Neural crest cell (in vitro differentiated cells): ENCODE measurements at places on chromosomes 11 and 22. TPM values are rescaled to one million over a fixed set of nuclear protein-coding genes. Genes with fewer than 3 reads are reported as not detected.
A peak's percentile ranks its signal among the peaks of the same experiment; 100 is the strongest.

Gene TSPAN32
- not detected in 2 replicates for total RNA-seq

GRCh38 chr11:122852074-122852795 is 13.9 kb downstream of the CRTAM start:
- DNase-seq: no peak

- peak; percentile 31 for DNase-seq
Measured at GRCh38 chr11:132028380-132029240, 658.2 kb downstream of the NTM start.

GRCh38 chr11:121437018-121437685 is 15.0 kb upstream of the SORL1 start:
- DNase-seq: no peak

DNA sequence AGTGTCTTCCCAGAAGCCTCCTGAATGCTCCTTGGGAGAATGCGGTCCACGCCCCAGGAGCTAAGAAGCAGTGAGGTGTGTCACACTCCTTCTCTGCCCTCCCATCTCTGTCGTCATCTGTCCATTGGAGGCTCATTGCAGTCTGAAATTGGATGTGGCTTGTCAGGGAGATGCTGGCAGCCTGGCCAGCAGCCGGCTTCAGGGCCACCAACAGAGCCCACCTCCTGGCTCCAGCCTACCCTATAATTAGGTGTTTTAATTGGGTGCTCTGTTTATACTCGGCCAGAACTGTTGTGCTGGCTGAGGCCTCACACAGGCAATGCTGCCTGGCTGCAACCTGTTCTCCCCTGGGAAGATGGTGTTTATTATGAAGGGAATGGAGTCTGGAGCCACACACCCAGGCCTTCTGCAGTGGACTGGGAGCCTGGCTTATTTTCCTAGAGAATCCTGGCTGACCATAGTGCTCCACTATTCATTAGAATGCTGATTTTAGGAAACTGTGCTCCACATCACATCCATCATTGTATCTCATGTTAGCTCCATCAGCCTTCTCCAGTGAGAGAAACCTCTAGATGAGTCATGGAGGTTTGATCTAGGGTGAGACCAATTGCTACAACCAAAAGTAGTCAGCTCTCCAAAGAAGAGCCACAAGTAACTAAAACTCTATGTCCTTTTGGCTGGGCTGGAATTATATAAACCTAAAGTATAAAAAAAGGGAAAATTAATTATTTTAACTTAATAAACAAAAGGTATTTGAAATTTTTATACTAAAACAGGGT is 86.8 kb upstream of the CRTAM start:
- no peak for DNase-seq

GRCh38 chr11:76658231-76658630 is 12.3 kb downstream of the LRRC32 start:
- DNase-seq: no peak

- no peak for DNase-seq
Measured at GRCh38 chr11:119365071-119365591, 16.4 kb downstream of the USP2 start.

- DNase-seq: no peak
Measured at GRCh38 chr11:60263402-60263801, 17.1 kb upstream of the MS4A4A start.

Gene OR52H1
- not detected in 2 replicates for total RNA-seq

- DNase-seq: no peak
Measured at GRCh38 chr11:134652586-134653255, 240.7 kb upstream of the B3GAT1 start.

Gene PTPRJ
- total RNA-seq: 24.3 and 25.5 TPM in 2 replicates

GRCh38 chr11:58530236-58530635 is 22.3 kb upstream of the OR5B21 start:
- DNase-seq: no peak

Gene CRYBA4
- not detected in 2 replicates for total RNA-seq

DNA sequence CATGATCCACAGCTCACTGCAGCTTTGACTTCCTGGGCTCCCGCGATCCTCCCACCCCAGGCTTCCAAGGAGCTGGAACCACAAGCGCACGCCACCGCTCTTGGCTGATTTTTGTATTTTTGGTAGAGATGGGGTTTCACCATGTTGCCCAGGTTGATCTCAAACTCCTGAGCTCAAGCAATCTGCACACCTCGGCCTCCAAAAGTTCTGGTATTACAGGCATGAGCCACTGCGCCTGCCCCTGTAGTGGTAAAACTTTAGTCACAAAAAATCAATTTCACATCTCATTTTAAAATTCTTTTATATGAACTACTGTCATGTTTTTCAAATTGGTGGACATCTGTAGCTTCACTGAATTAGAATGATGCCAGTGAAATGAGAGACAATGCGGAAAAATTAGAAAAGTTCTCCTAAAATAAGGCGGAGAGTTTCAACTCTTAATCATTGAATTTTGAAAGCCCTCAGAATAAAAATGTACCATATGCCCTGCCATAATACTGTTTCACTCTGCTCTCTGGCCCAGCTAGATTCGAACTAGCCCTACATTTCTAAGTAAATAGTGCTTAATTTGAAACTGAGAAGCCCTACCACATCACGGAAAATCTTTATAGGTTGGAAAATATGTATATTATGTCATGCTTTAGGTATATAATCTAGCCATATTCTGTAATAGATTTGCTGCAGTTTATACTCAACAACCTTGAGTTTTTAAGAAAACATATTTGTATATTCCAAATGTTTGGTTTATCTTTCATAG is 78.7 kb downstream of the HORMAD2 start:
- no peak for DNase-seq

DNA sequence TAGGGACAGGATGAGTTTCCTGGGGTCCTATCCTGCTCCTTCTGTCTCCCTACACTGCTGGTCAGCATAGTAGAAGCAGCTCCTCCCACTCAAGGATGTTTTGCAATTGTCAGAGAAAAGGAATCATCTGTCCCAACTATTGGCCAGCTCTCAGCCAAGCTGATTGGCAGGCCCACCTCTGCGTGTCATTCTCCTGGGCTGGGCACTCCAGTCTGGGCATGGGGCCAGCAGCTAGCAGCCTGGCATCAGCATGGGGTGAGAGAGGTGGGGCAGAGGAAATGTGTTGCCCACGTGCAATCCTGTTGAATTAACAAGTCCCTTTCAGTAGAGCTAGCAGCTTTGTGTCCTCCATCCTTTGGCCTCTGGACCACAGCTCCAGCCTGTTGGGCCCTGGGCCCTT is 14.1 kb downstream of the ANKK1 start:
- DNase-seq: no peak

DNA sequence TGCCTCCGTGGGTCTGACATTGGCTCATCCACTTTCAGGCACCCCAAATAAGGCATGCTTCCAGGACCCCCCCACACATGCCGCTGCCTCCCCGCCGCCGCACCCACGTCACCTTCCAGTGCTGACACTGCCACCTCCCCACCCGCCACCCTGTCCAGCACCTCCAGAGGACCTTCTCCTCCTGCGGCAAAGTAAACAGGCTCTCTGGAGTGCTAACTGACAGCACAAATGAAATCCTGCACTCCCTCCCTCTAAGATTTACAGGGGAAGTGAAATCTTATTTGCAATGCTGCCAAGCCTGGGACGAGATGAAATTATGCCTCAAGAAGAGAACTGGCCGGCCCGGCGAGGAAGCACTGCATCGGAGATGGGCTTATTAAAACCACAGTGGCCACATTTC is 35.3 kb downstream of the MACROD1 start:
- no peak for DNase-seq

DNA sequence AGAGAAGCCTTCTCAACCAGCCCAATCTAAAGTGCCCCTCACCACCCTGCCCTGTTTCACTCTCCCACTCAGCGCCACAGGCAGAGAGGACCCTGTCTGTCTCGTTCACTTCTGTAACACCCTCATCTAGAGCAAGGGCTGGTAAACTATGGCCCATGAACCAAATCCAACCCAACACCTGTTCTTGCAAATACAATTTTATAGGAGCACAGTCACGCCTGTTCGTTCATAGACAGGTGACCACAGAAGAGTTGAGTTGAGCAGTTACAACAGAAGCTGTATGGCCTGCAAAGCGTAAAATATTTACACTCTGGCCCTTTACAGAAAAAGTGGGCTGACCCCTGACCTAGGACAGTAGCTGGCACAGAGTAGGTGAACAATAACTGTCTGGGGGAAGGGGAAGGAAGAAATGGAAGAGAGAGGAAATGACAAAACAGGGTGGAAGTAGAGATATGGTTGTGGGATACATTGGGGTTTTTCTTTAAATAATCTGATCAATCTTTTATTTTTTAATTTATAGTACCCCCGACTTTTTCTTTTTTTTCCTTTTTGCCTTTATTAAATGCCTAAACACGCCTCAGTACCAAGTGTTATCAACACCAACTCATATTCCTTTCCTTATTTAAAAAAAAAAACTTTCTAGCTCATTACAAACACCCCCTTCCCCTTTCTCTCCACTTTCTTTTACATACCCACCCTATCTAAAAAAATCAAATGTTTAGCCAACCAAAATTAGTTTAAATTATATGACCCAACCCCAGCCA is 20.9 kb downstream of the SERPIND1 start:
- no peak for DNase-seq

DNA sequence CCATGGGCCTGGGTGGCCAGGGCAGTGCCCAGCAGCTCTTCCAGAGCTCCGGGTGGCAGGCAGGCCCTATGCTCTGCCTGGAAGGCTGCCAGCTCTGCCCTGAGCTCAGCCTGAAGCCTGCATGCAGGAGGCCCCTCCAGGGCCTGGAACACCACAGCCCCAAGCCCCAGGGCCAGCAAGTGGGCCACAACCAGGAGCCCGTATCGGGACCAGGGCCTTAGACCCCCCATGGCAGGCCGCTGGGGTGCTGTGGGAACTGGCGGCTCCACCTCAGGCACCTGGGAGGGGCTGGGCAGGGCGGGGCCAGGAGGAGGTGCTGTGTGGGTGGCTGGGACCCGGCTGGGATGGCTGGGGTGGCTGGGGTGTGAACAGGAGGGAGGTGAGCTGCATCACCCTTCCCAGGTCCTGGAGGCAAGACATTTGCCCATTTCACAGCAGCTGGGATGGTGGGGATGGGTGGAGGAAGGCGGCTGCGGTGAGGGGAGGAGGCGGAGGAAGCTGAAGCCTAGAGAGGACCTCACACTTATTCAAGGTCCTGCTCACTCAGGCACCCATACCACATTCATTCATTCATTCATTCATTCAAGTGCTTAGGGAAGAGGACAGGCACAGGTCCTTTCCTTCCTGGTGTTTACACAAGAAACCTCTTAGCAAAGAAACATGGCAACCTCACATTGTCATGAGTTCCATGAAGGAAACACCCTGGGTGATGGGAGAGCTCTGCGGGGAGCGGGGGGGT is at the start of gene KCNK7:
TSS of gene KCNK7 (minus strand) at position 258 of the 739 bp plus-strand sequence. CDS start at position 230, 28 bp downstream.
- no peak for DNase-seq

Gene TRPM5
- total RNA-seq: 0.09 TPM in 2 replicates

Gene FADS2
- 939 and 976 TPM in 2 replicates for total RNA-seq

DNA sequence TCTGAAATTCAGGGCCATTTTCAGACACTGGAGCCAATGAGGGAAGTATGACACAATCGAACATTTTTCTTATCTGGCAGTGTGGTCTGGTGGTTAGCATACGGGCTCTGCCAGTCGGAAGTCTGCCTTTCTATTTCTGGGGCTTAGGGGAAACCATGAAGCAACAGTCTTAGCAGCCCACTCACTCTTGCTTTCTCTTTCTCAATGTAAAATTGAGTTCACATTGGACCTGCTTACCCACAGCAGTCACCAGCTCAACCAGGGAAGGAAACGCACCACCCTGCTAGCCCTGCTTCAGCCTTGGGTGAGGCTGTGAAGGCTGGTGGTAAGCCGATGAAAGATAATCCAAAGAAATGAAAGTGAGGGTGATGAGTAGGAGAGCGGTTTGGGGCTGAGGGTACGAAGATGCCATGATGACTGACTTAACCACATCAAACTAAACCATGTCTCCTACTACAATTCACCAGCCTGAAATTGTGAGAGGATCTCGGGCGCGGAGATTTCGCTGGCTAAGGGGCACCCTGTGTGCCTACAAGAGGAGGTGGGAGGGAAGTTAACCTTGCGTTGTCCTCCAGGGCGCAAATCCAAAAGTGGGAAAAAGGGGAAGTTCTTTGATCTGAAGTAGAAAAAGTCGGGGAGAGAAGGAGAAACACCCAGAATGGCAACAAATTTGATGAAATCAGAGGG is 2.0 kb upstream of the LMO2 start:
- DNase-seq: no peak

GRCh38 chr22:49321477-49322055 is 506.1 kb downstream of the BRD1 start:
- no peak for DNase-seq

Gene ZPR1
- total RNA-seq: 40.7 and 44.5 TPM in 2 replicates

Gene CSNK2A3
- 0.39 and 0.82 TPM in 2 replicates for total RNA-seq

Gene SLC25A18
- 0.34 and 0.86 TPM in 2 replicates for total RNA-seq

DNA sequence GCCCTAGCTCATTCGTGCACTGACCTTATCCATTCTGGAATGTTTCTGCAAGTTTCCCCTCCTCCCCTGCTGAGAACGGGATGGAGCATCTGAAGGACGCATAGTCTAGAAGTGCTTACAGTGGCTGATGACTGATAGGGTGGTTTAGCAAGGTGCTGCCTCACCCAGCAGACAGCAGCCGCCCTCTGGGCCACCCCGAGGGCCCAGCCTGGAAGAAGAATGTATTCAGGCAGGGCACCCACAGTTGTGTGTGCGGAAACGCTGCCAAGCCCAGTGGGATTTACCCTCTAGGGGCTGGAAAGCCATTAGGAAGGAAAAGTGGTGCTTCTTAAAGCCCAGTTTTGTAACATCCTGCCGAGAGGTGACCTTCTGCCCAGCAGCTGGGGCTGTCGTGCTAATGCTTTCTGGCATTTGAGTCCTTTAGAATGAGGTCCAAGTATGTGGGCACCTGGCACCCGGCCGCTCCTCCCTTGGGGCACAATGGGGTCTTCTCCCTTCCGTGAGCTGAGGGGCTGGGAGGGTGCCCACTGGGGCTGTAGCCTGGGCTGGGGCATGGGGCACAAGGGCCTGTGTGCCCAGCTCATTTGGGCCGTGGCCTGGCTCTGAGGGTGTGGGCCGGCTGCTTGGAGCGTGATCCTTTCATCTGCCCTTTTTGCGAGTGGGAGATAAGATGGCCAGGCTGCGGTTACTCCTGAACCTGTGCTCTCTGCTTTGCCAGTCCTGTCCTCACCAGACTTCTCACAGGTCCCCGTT is 14.4 kb downstream of the FBLN1 start:
- no peak for DNase-seq

Gene CRYBB1
- total RNA-seq: not detected in 2 replicates

Gene HBG2
- total RNA-seq: not detected in 2 replicates
